Activated naive CD4-positive, alpha-beta T cell treated with anti-CD3 and anti-CD28 coated beads, Interleukin-2, amount 10 ng/mL, durations not matched to agents 7 days and 5 days (primary cell): ENCODE measurements at places on chromosomes 12 and 14.

- no peak for DNase-seq
These were observed 3.3 kb downstream of the COL2A1 start for GRCh38 chr12:48000878-48001504.

GRCh38 chr14:93811676-93812075 lies 23.4 kb upstream of the PRIMA1 start:
- DNase-seq: no peak

- no peak for DNase-seq
These were observed 417.2 kb upstream of the NOVA1 start for GRCh38 chr14:27015065-27015464.

- DNase-seq: no peak
These were observed 276.6 kb downstream of the NRXN3 start for GRCh38 chr14:78446807-78447206.

- DNase-seq: no peak
These were observed 3.3 kb upstream of the NUDT14 start for GRCh38 chr14:105184461-105184860.

GRCh38 chr12:26805401-26805971 lies 27.5 kb downstream of the ITPR2 start:
- DNase-seq: no peak

DNA sequence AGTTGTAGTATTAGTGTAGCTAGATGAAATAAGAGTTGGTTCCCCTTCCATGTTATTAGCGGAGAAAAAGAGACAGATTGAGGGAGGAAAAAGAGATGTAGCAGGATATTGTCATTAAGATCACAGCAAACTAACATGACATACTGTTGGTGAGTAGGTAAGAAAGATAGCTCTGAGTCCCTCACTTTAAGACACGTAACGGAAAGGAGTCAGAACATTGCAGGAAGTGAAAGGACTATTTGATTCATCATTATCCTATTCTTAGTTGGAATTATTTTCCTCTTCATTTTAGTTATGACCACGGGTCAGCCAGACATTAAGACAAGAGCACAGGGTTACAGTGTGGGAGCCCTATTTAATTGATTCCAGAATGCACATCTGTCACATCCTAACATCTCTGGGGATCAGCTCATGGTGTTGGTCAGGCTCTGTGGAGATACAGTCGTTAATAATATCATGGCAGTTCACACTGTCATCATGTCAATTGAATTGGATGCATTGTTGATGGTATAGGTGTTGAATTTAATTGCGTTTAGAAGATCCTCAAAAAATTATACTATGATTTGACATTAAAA lies 55.0 kb downstream of the TMX1 start:
- DNase-seq: no peak

- no peak for DNase-seq
These were observed 148.0 kb upstream of the NUDT4 start for GRCh38 chr12:93229494-93230325.

DNA sequence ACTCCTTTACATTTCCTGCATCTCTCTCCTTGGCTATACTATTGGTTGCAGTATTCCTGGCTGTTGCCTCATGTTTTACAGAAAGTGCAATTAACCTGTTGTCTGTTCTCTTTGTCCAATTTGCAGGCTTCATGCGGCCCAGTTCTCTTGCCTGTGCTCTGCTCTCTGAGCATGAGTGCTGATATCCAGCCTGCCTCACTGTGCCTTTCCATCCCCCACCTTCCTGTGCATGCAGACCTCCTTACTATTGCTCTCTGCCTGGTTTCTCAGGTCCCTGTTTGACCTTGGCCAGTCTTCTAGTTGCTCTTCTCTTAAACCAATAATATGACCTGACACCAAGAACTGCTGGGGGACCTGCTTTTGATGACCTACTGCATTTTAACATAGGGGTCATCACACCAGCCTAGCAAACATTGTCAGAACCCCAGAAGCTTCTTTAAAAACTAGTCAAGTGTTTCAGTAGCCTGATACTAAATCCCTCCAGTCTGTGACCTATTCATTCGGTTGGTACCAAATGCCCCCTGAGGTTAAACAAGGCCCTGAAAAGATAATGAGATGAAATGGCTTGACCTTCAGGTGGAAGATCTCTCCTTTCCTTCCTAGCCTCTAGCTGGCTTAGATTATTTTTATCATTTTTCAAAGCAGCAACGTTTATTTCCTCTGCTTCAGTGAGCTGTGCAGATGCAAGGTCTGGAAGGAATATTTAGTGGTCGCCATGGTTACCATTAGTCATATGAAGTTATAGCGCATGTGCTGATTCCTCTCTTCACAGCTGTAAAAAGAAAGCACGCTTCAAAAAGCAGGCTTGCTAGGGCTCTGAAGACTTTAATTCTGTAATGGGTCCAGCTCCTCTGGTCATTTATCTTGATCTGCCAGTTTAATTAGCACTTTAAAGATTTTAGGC lies 216.5 kb downstream of the PHLDA1 start:
- DNase-seq: no peak

- DNase-seq: no peak
These were observed 11.2 kb downstream of the SDS start for GRCh38 chr12:113392520-113392919.

GRCh38 chr12:19507823-19508222 lies 68.5 kb downstream of the AEBP2 start:
- DNase-seq: no peak

- peak; percentile 74 for DNase-seq
These were observed 1.5 kb downstream of the CALM1 start for GRCh38 chr14:90398315-90398839.

- no peak for DNase-seq
These were observed 1.2 kb downstream of the PIANP start for GRCh38 chr12:6699259-6699988.

DNA sequence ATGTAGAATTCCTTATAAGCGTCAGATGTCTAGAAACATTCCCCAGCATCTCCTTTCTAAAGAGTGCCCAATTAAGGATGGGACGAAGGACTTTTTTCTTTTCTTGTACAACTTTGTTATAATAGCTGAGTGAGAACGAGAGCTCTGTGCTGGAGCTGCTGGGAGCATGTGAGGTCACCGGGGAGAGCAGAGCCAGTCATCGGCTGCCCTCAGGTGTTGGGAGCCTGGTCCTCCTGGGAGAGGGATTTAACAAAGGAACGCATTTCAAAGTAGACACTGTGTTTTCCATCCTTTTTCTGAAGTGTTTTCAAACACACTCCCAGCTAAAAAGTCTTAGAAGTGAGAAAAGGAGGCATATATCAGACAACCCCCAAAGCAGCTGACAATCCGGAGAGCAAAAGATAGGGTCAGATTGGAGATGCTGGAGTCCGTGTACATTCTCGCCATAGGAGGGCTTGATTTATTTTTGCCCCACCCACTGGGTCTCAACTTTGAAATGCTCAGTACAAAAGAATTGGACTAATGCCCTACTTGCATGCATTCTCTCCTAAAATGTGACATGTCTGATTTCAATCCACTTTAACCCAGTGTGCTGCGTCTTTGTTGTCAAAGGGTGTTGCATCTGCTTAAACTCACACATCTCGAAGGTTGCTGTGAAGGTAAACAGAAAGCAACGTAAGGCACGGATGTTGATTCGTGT lies 50.8 kb upstream of the PIWIL1 start:
- no peak for DNase-seq

DNA sequence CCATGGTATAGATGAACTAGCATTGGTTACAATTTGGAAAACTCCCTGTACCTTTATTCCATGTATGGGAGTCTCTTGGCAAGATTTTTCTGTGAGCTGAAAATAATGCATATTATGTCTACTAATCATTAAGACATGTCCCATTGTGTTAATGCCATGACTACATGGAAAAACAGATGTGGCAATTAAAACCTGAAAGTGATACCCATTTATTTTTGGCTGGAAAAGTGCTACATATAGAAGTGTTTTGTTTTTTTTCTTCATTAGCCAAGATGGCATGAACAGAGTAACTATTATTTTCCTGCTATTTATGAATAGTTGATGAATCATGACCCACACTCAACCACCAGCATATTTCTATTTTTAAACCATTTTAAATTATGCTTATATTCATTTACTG lies 58.2 kb downstream of the ALG10B start:
- DNase-seq: no peak

DNA sequence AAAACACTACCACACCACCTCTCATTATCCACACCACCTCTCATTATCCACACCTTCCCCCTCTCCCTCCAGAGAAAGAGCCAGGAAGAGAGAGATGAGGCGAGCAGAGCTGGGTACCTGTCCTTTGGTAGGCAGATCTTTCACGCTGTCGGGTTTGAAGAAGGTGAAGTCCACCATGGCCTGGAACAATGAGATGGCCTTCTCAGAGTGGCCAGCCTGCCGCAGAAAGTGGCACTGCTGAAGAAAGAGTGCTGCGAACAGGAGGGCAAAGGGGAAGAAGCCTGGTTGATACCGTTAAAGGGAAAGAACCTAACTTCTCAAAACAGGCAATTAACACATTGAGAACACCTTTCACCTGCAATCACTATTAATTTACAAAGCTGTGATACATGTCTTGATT lies 30.6 kb downstream of the NRDE2 start:
- no peak for DNase-seq

GRCh38 chr14:102949062-102949800 lies 26.8 kb downstream of the AMN start:
- peak; percentile 74 for DNase-seq

DNA sequence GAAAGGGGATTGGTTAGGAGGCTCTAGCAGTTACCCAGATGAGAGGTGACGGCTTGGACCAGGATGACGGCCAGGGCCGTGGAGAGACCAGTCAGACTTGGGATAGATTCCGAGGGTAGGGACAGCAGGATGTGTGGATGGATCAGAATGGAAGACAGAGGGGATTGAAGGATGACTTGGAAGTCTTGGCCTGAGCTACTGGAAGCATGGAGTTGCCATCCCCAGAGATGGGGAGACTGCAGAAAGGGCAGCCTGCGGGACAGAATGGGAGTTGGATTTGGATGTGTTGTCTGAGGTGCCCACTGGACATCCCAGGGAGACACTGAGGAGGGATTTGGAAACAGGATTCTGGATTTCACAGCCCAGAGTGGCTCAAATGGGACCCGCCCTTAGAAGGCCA lies 102.3 kb downstream of the CALM1 start:
- no peak for DNase-seq

DNA sequence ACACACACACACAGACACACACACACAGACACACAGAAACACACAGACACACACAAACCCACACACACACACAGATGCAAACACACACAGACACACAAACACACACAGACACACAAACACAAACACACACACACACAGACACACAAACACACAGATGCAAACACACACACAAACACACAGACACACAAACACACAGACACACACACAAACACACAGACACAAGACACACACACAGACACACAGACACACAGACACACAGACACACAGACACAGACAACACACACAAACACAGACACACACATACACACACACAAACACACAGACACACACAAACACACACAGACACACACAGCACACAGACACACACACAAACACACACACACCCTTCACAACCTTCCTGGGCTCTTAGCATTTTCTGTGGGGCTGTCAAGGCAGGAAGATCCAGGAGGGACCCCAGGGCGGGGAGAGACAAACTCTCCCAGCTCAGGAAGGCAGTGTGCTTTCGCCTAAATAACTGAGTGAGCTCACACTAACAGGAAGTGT lies 24.2 kb upstream of the INF2 start:
- DNase-seq: no peak

GRCh38 chr12:630656-631632 lies 32.3 kb downstream of the NINJ2 start:
- DNase-seq: no peak

- peak; percentile 49 for DNase-seq
These were observed 87.6 kb downstream of the SYNE2 start for GRCh38 chr14:63940387-63940786.

DNA sequence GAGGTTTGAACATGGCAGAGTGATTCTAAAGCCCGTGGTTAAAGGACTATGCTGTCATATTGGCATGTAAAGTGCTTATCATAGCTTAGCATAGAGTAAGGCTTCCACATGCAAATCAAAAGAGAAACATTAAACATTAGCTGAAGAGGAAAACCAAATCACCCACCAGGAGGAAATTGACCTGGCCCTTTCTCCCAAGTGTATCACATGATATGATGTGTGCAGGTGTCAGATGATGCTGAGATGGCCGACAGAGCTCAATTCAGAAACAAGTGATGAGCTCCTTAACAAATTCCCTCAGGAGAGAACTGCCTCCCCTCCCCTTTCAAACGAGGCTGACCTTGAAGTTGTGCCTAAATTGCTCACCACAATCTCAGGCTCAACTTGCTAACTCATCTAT lies 217.1 kb upstream of the BTG1 start:
- no peak for DNase-seq

- DNase-seq: no peak
These were observed 64.0 kb downstream of the SMOC1 start for GRCh38 chr14:69943084-69943780.

DNA sequence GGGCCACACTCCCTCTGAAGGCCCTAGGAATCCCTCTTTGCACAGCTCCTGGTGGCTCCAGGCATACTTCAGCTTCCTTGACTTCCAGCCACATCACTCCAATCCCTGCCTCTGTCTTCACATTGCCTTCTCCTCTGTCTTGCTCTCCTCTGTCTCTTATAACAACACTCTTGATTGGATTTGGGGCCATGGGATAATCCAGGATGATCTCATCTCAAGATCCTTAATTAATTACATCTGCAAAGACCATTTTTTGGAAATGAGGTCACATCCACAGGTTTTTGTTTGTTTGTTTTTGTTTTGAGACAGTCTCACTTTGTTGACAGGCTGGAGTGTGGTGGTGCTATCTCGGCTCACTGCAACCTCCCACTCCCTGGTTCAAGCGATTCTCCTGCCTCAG lies 88.7 kb downstream of the TMTC1 start:
- DNase-seq: no peak

DNA sequence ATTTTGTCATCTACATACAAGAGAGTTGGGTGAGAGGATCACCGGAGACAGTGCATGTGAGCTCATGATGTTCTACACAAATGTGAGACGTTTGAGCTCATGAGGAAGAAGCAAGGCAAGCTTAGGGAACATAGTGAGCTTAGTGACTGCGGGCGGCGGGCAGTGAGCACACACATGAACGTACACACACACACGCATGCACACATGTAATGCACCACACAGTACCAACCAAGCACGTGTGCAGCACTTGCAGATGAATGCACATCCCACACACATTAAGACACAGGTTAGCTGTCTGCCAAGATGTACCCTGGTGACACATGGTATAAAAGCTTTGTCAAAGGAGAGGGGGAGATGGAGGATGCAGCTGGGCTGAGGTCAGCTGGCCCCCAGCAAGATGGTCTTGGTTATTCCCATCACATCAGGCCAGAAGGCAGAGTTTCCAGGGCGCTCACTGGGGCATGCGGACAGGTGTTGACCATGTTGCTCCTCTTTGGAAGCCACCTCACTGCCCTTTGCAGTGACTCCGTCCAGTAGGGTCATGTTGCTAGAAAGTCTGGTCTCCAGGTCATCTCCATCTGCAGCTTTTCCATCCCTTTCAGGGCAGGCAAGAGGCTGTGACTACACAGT lies 8.7 kb upstream of the CACNA2D4 start:
- DNase-seq: no peak
